NCI-H2107 (cell line): ENCODE measurements at places on chromosomes 12 and 14.

- no peak for DNase-seq
These were observed 85.4 kb downstream of the WSCD2 start for GRCh38 chr12:108214486-108214885.

- no peak for DNase-seq
These were observed 20.1 kb downstream of the TSPAN9 start for GRCh38 chr12:3097186-3097804.

- no peak for DNase-seq
These were observed 9.0 kb downstream of the ARHGDIB start for GRCh38 chr12:14952299-14952921.

GRCh38 chr12:92226071-92226661 lies 80.5 kb upstream of the BTG1 start:
- DNase-seq, result no peak

DNA sequence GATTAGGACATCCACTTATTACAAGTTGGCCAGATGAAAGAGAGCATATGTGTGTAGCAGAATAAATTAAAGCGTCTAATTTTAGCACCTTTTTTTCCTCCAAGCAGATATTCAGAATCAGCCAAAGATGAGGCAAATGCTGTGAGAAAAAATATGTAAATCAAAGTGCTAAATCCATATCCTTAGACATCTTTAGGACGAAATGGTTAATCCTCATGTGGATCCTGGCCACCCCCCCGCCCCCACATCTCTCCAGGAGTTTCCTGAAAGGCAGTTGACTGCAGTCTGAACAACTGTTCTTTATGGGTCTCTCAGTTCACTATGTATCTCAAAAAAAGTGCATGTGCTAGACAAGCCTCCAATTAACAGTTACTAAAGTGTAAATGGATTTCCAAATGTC lies 1768.1 kb upstream of the SEL1L start:
- DNase-seq, result no peak

- no peak for DNase-seq
These were observed 867.2 kb downstream of the BCL11B start for GRCh38 chr14:98404811-98405210.

GRCh38 chr14:67397536-67397935 lies 14.4 kb downstream of the PLEK2 start:
- DNase-seq, result no peak

DNA sequence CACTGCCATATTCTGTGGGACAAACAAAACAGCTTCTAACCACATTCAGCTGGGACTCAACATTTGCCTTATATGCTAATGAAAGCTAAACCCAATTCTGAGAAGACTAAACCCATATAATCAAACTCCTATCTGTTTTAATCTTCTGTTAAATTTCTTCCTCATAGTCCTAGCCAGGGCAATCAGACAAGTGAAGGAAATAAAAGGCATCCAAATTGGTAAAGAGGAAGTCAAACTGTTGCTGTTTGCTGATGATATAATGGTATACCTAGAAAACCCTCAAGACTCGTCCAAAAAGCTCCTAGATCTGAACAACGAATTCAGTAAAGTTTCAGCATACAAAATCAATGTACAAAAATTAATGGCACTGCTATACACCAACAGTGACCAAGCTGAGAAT lies 157.1 kb downstream of the PHLDA1 start:
- no peak for DNase-seq

DNA sequence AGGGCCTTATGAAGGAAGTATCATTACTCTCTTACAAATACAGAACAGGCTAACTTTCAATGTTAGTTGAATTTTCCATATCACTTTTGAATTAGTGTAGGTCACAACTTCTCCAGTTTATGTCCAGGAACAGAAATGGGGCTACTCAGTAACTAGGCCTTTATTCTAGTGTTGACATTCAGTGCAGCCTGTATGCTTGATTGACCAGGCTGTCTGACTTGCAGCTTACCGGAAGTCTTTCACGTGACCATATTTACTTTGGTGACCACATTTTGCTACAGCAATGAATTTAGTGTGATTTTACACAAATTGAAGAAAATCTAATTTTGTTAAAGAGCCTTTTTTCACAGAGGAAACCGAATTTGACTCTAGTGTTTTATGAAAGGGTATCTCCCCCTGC lies 12.4 kb downstream of the MTERF2 start:
- no peak for DNase-seq

DNA sequence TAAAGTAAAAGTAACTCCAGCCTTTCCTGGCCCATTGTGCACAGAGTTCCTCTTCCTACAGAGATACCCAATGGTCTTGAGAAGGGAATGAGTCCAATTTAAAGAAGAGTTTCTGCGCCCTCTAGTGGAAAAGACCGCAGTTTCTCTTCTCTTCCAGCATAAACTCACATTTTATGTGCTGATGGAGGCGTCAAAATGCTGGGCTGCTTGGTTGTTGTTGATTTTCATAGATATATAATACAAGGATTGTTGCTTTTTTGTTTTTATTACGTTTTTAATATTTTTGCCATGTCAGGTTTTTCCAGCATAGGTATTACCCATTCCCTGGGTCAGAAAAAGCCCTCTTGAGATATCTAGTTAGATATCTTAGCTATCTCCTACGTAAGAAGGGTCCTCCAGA lies 356.9 kb upstream of the STXBP6 start:
- DNase-seq, result no peak

- no peak for DNase-seq
These were observed 197.1 kb downstream of the ATP23 start for GRCh38 chr12:58138424-58138823.

DNA sequence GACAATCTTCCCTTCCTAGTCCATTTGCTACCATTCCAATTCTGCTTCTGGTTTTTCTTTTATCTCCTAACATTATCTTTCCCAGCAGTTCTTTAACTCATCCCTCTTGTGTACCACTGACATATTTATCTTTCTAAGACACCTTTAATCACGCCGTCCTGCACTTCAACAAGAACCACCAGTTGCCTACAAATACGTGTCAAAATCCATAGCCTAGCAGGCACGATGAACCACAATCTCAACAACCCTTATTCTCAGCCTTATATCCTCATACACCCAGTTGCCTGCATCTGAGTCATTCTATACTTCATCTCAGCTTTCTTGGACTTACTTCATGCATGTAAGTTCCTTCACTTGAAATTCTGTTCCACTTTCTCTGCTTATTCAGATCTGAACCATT lies 16.4 kb upstream of the ST8SIA1 start:
- no peak for DNase-seq

GRCh38 chr14:80644826-80645225 lies 296.7 kb downstream of the CEP128 start:
- no peak for DNase-seq

GRCh38 chr12:33605757-33606156 lies 166.1 kb upstream of the SYT10 start:
- DNase-seq, result no peak

GRCh38 chr14:84541018-84541417 lies 988.9 kb upstream of the FLRT2 start:
- DNase-seq, result no peak

- no peak for DNase-seq
These were observed 202.6 kb downstream of the ANO6 start for GRCh38 chr12:45418520-45418919.

DNA sequence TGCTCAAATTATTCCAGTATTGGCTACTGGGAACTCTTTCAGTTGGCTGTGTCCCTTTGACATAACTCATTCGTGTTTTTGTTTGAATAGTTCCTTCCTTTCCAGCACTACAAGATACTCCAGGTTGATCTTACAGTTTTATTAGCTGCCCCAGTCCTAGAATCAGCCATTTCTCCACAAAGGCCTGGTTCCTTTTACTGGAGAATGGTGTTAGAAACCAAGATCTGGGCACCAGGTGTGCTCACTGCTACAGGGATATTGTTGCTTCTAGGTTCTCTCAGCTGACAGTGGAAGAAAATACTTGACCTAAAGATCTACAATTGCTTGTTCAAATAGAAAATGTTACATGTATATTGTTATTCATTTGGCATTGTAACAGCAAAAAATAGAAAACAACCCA lies 21.9 kb downstream of the CDK17 start:
- DNase-seq, result no peak

DNA sequence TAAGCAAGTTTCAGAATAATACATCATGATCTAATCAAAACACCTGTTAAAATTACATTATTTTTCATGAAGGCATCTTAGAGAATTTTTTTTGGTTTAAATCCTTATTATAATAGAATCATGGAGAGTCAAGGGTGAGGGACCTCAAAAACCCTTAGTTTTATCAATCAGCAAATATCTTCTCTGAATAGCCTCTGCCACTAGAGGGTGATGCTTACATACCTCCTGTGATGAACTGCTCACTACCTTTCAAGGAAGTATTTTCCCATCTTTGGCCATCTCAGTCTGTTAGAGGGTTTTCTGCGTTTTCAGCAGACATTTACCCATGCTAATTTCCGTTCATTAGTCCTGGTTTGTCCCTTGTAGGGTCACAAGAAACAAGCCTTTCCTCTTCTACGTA lies 200.2 kb downstream of the TRHDE start:
- DNase-seq, result no peak

DNA sequence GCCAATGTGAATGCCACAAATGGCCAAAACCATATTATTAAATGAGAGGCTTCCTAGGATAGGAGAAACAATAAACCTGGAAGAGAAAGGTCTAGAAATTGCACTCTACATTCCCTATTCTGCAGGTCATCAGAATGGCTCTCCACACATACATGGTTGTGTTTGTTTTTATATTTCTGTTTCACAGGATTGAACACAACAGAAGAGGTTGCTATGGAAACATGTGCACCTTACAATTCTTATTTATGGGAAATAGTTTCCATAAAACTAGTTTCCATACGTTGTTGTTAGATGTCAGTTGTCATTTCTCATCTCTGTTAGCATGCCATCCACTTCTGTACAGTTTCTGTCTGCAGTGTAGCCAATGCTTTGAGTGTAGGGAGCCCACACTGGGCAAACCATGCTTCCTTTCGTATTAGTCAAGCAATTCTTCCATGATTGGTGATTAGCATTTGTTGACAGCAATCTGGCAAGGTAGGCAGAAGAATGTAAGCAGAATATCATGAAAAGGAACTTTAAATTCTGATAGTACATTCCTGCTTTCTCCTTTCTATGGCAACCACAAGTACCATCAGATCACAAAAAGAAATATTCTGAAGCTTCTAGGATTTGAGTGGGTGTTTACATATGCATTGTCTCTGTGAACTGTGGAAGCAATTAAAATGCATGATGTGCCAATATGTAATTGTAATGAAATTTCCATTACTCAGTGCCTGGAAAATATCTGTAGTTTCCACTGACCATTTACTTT lies 141.6 kb upstream of the AVPR1A start:
- no peak for DNase-seq

- no peak for DNase-seq
These were observed 489.8 kb upstream of the FLRT2 start for GRCh38 chr14:85040046-85040685.

DNA sequence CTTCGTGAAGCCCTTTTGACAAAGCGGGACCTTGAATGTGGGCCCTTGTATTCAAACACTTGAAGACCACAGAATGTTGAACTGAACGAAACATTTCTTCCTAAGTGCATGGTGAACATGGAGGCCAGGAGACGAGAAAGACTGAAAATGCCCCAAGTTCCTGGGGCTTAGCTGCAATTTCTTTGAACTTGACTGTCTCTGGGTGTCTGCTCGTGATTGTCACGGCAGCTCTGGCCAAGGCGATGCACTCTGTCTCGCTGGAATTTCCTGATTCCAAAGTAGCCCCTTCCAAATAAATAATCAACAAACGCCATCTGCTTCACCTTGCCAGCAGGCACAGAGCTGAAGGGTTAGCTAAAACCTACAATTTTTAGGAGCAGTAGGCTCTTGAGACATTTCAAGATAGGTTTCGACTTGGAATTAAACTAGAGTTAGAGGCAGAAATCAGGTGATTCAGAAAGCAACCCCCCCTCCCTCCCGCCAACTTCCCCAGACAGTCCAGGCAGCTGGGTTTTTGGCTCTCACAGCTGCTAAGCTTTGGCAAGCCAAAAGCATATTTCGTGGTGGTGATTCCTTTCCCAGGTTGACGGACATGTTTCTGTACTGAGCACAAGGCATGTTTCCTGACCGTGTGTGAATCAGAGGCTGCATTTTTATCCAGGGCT lies 13.5 kb upstream of the IRF2BPL start:
- DNase-seq, result no peak

DNA sequence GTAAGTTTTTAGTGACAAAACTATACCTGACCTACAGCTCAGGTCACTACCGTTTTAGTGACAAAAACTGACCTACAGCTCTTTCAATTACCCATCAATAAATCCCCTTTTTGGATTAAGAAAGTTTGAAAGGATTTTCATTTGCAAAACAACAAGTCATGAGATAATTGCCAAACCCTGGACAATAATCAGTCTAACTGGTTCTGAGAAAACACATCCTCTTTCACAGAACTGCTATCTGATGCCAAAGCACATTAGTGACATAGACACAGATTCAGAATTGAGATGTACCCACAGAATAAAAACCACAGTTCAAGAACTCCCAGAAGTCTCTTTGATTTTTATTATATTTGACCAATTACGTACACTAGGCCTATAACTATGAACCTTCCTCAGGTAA lies 126.0 kb upstream of the COCH start:
- DNase-seq, result no peak

- peak; percentile 20 for DNase-seq
These were observed 10.9 kb upstream of the PIK3C2G start for GRCh38 chr12:18250313-18250916.

- peak; percentile 56 for DNase-seq
These were observed 742 bp downstream of the SPSB2 start for GRCh38 chr12:6872073-6873048.

GRCh38 chr14:33504246-33505099 lies 446.4 kb downstream of the EGLN3 start:
- no peak for DNase-seq

DNA sequence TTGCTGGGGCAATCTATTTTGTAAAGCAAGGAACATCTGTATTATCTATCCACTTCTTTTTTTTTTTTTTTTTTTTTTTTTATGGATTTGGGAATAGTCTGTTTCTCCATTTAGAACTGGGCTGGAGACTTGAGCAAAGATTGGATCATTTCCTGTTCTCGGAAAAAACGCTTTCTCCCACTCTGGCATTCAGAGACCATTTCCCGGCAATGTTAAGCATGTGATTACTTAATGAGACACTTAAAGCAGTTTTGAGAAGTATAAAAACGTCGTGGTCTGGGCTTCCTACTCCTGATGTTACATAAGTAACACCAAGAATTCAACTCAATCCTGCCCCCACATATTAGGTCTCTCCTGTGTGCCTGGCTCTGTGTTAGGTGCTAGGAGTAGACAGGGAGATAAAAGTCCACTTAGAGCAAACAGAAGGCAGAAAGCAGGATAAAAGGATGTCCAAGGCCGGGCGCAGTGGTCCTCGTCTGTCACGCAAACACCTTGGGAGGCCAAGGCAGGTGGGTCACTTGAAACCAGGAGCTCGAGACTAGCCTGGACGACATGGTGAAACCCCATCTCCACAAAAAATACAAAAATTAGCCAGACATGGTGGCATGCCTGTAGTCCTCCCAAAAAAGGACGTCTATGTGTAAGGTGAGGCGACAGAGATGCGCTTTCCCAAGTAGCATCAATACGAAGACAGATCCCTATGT lies 152.1 kb upstream of the GSC start:
- DNase-seq, result no peak

DNA sequence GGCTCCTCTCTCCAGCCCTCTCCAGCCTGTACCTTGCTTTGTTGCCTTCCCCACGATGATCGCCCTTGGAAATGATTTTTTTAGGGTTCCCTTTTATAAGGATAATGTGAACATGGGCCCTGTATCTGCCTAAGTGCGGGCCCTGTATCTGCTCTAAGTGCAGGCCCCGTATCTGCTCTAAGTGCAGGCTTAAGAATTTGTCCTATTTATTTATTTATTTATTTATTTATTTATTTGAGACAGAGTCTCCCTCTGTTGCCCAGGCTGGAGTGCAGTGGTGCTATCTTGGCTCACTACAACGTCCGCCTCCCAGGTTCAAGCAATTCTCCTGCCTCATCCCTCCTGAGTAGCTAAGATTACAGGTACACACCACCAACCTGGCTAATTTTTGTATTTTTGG lies 22.5 kb downstream of the GALNT16 start:
- no peak for DNase-seq
